NCI-H2081 (cell line): ENCODE measurements at places on chromosomes 6 and 20.

DNA sequence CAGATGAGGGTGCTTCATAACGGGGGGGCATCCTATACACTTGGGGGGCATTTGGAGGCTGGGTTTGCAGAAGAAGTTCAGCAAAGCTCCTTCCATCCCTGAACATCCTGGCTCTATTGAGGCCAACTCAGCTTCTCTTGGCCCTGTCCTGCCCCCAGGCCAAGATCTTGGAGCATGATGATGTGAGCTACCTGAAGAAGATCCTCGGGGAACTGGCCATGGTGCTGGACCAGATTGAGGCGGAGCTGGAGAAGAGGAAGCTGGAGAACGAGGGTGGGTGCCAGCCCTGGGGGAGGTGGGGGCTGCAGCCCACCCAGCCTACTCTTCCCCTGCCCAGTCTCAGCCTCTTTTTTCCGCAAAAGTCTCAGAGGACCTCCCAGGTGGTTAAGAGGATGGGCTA is 17.2 kb downstream of the GDAP1L1 start:
- no peak for DNase-seq

DNA sequence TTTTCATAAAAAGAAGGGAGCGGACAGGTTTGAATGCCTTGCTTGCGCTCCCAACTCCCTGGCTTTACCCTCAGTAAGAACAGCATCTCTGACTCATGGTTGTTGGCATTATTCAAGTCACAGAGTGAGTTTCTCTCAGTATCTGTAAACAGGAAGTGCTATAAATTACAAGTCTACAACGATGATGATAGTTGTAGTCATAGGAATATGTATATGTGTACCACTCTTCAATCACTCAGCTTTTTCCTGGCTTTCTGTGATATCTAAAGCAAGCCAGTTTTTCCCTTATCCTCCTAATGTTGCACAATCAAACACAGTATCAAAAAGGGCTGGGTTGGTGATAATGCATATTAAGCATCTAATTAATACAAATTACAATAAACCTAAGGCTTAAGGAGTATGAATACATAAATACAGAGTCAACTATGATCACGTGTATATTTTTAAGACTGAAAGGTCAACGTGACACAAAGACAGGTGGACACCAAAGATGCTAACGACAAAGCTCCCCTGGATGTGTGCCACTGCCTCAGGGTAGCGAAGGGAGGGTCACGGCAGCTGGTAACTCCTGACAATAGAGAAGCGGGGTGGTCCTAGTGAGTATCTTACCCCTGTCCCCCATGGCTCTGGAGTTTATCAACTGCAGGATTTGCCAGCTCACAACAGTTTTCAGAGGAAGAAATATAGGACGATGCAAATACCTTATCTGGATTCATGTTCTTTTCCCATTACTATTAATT is 202.8 kb downstream of the BTBD9 start:
- DNase-seq = no peak

- DNase-seq = no peak
These were observed 7.5 kb downstream of the BEND6 start for GRCh38 chr6:56962441-56962840.

- DNase-seq = no peak
These were observed 3.6 kb upstream of the MAS1 start for GRCh38 chr6:159887146-159887545.

GRCh38 chr20:47150403-47151152 is 205.9 kb downstream of the ZMYND8 start:
- DNase-seq = peak; percentile 39

DNA sequence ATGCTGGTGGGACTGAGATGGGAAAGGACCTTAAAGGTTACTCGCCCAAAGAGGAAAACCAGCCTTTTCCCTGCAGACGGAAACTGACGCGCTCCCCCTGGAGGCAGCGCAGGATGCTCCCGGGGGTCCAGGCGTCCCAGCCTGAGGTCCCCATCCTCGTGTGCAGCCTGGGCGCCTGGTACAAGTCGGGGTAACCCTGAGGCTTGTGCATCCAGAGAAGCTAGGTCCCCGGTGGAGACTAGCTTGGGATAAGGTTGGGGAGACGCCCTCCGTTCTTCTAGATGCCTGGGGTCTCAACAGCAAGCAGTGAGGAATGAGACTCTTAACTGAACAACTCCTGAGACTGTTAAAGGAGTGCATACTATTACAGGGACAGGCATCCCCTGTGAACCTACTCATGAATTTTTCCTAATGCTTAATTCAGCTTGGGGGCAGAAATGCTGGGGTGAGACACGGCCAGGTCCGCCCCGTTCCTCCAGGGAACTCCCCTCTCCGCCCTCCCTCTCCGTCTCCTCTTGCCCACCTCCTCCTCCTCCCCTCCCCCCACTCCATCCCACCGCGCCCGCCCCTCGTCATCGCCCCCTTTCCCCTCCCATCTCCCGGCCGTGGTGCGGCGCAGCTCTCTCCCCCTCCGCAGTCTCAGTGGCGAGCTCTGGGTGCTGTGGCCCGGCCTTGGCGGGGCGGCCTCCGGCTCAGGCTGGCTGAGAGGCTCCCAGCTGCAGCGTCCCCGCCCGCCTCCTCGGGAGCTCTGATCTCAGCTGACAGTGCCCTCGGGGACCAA is at the start of gene PRSS35:
TSS of gene PRSS35 (plus strand) at position 634 of the 781 bp plus-strand sequence. CDS start 10,908 bp downstream, outside the sequence.
- DNase-seq = no peak

GRCh38 chr6:31728767-31729514 is at the start of gene DDAH2:
DDAH2 (minus strand) TSS chr6:31729299; CDS start chr6:31729161, 138 bp downstream.
- no peak for DNase-seq

DNA sequence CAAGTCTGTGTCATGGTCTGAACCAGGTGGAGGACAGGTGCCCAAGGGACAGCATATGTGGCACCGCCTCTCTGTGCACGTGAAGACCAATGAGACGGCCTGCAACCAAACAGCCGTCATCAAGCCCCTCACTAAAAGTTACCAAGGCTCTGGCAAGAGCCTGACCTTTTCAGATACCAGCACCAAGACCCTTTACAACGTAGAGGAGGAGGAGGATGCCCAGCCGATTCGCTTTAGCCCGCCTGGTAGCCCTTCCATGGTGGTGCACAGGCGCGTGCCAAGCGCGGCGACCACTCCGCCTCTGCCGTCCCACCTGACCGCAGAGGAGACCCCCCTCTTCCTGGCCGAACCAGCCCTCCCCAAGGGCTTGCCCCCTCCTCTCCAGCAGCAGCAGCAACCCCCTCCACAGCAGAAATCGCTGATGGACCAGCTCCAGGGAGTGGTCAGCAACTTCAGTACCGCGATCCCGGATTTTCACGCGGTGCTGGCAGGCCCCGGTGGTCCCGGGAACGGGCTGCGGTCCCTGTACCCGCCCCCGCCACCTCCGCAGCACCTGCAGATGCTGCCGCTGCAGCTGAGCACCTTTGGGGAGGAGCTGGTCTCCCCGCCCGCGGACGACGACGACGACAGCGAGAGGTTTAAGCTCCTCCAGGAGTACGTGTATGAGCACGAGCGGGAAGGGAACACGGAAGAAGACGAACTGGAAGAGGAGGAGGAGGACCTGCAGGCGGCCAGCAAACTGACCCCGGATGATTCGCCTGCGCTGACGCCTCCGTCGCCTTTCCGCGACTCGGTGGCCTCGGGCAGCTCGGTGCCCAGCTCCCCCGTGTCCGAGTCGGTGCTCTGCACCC is 109.5 kb upstream of the RAB32 start:
- DNase-seq = no peak

DNA sequence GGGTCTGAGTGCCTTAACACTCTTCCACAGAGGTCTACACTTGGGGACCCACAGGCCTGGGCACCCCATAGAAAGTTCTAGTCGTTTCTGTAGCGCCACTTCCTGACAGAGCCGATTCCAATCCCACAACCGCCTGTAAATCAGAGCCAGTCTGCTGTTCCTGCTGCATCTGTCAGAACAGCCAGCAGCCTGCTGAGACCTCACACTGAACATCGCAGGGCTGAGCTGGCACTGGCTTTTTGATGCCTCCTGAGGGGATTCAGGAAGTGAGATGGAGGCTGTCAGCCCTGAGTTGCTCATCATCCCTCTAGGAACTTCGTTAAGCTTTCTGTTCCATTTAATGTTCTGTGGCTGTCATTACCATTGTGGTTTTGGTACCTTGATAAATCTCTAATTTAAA is 48.9 kb downstream of the DCBLD1 start:
- DNase-seq = no peak

GRCh38 chr6:22146931-22147701 is 149.7 kb downstream of the PRL start:
- peak; percentile 47 for DNase-seq

DNA sequence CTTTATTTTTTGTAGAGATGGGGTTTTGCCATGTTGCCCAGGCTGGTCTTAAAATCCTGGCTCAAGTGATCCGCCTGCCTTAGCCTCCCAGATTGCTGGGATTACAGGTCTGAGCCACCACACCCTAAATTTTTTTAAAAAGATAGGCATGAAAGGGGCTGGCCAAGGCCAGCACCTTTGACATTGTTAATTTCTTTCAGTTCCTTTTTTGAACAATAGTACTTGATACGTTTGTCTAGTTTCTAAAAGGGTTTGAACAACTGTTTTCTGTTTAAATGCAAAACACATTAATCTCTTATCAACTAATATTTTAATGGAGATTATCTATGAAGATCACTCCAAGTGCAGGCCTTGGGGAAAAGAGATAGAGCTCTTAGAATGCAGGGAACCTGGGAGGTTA is 37.6 kb upstream of the PTPRK start:
- DNase-seq = no peak

DNA sequence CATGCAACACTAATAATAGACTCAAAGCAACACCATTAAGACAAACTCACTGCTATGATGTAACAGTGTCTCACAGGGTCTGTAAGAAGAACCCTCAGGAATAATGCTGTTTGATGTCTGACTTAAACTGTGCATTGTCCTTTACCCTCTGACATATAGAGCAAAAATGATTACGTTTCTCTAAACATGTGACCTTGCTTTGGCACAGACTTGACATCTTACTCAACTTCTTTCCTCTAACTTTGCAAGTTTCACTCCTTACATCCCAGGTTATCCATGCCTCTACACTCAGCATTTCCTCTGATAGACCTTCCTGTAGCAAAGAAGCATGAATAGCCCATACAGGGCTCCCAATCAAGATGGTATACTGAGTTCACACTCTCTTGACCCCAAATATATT is 252.7 kb downstream of the UST start:
- no peak for DNase-seq
